ENCODE measurements at places on chromosomes 1 and 21. TPM values are rescaled to one million over a fixed set of nuclear protein-coding genes. Genes with fewer than 3 reads are reported as not detected.

- DNase-seq, result no peak
- H3K27me3 ChIP-seq, result no peaks in the 10 kb centered on the region
- no peak overlapping the region for H3K4me3 ChIP-seq
- no peaks in the 10 kb centered on the region for H3K36me3 ChIP-seq
Observed at GRCh38 chr1:118395430-118395991, 210.5 kb upstream of the SPAG17 start.

DNA sequence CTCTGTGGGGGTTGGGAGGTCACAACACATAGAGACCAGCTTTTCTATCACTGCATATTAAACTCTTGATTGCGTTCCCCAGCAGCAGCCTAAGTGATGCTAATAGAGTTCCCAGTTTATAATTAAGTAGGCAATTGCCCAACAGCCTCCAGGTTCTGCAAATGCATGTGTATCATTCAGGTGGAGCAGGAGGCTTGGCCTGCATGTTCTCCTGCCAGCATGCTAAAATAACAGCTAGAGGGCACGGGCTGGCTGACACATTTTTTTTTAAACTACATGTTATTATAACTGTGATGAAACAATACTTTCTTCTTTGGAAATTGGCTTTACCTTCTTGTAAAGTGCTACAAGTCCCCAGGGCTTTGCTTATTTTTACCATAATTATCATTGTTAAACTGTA lies 10.4 kb downstream of the TCHH start:
- DNase-seq, result no peak
- H3K27me3 ChIP-seq, result peaks cover 32% of the 10 kb centered on the region
- H3K4me1 ChIP-seq, result peaks cover 6% of the 10 kb centered on the region
- no peak overlapping the region for H3K27ac ChIP-seq
- no peaks in the 10 kb centered on the region for H3K36me3 ChIP-seq
- no peak overlapping the region for H3K4me3 ChIP-seq

DNA sequence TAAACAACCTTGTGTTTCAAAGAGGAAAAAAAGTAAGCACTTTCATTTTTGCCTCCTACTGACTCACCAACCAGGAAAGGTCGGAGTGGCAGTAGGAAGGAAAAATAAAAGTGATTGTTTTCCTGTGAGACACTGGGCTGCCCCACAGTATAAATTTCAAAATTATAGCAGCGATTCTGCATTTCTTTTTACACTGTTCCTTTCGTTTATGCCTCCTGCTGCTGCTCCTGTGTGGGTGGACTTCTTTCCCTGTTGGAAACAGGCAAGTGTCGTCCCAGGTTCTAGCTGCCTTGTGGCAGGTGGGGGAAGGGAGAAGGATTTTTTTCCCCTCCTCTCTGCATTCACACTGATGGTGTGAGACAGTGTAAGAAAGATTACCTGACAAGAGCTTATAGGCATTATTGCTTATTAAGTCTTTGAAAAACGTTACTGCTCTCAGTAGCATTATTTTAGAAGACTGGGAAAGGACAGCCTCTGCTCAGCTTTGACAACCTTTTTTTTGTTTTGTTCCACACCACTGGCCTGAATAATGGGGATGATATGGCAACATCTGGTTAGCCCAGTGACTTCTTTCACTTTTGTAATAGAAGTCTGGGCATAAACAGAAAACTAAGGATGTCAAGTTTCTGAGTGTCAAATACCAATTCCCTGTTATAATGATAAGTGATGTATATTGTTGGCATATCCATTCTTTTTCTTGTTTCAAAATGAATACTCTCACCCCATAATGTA lies 77.9 kb downstream of the NEK7 start:
- H3K36me3 ChIP-seq, result peaks cover 11% of the 10 kb centered on the region
- H3K27me3 ChIP-seq, result no peaks in the 10 kb centered on the region
- DNase-seq, result no peak
- H3K27ac ChIP-seq, result no peak overlapping the region

DNA sequence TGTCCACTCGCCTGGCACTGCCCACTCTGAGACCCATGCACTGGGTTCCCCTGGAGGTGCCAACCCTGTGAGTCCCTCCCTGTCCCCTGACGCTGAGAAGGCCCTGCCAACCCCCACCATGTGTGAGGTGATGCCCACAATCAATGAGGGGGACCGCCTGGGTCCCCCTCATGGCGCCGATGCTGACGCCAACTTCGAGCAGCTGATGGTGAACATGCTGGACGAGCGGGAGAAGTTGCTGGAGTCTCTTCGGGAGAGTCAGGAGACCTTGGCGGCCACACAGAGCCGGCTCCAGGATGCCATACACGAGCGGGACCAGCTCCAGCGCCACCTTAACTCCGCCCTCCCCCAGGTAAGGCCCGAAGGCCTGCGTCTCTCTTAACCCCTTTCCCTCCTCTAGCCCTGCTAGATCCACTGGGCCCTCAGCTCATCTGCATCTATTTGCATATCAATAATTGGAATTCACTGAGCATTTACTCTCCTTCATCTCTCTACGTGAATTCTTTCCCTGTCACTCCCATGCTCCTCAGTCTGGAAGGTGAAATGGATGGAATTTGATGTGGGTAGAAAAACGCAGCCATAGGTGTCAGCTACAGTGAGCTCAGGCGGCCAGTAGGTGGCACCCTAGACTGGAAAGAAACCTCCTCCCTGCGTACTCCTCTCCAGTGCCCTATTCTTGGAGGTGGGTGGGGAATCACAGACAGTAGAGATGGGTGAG lies 12.8 kb downstream of the PPFIA4 start:
- no peaks in the 10 kb centered on the region for H3K4me1 ChIP-seq
- H3K27me3 ChIP-seq, result peaks cover 14% of the 10 kb centered on the region

GRCh38 chr1:154994591-154994990 lies 1.2 kb downstream of the LENEP start:
- no peaks in the 10 kb centered on the region for H3K27me3 ChIP-seq
- DNase-seq, result no peak
- no peak overlapping the region for H3K4me3 ChIP-seq
- H3K36me3 ChIP-seq, result peaks cover 28% of the 10 kb centered on the region
- H3K4me1 ChIP-seq, result peaks cover 42% of the 10 kb centered on the region

DNA sequence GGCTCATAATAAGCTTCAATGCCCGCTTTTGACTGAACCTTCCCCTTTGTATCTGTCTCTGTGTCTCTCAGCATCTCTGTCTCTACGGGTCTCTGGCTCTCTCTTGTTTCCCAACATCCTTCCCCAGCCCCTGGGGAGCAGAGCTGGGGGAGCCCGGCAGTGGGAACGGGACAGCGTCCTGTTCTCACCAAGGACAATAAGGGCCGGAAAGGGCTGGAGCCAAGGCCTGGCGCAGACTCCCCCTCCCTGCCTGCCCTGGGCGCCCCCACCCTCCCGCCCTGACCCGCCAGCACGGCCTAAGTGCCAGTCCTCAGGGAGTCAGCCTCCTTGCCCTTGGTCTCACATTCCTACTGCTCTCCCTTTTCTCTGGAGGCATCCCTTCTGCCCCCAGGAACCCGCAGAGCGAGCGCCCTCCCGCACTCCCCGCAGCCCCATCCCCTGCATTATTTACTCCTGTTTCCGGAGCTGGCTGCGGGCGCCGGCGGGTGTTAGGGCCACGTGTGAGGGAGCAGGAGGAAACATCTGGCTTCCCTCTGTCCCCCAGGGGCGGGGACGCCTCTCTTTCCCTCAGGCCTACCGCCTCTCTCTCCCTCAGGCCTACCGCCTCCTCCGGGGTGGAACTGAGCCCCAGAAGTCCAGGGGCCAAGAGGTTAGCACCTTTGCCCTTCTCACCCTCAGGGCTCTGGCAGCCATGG lies 6.5 kb downstream of the KRTCAP2 start:
- H3K4me3 ChIP-seq, result no peak overlapping the region
- DNase-seq, result peak; percentile 86
- H3K27me3 ChIP-seq, result peaks cover 5% of the 10 kb centered on the region
- H3K27ac ChIP-seq, result peak overlapping the region; percentile 47

DNA sequence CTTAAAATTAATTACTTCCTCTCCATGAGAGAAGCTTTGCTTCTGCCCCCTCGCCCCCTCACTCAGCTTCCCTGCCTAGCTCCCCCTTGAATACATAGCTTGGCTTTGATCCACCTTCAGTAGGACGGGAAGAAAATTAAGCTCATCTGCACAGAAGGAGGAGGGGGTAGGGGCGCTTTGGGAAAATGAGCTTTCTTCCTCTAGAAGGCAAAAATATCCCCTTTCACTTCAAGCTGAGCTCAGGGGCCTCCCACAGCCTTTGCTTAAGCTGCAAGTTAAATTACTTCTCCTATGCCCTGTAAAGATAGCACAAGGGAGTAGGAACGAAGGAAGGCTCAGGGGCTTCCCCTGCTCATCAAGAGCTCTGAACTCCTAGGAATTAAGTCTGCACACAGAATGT lies 65.2 kb upstream of the GOLT1A start:
- H3K36me3 ChIP-seq, result no peaks in the 10 kb centered on the region
- peak overlapping the region; percentile 40 for H3K27ac ChIP-seq
- no peaks in the 10 kb centered on the region for H3K27me3 ChIP-seq
- no peak overlapping the region for H3K4me3 ChIP-seq
- peaks cover 75% of the 10 kb centered on the region for H3K4me1 ChIP-seq

GRCh38 chr1:230568008-230568407 lies 74.3 kb upstream of the COG2 start:
- H3K4me1 ChIP-seq, result peaks cover 8% of the 10 kb centered on the region
- no peaks in the 10 kb centered on the region for H3K36me3 ChIP-seq
- no peaks in the 10 kb centered on the region for H3K27me3 ChIP-seq
- no peak overlapping the region for H3K4me3 ChIP-seq
- peak; percentile 55 for DNase-seq

- peaks cover 12% of the 10 kb centered on the region for H3K4me1 ChIP-seq
- H3K27me3 ChIP-seq, result no peaks in the 10 kb centered on the region
- DNase-seq, result no peak
- H3K4me3 ChIP-seq, result no peak overlapping the region
Observed at GRCh38 chr1:157196245-157196543, 58.0 kb upstream of the ETV3 start.

DNA sequence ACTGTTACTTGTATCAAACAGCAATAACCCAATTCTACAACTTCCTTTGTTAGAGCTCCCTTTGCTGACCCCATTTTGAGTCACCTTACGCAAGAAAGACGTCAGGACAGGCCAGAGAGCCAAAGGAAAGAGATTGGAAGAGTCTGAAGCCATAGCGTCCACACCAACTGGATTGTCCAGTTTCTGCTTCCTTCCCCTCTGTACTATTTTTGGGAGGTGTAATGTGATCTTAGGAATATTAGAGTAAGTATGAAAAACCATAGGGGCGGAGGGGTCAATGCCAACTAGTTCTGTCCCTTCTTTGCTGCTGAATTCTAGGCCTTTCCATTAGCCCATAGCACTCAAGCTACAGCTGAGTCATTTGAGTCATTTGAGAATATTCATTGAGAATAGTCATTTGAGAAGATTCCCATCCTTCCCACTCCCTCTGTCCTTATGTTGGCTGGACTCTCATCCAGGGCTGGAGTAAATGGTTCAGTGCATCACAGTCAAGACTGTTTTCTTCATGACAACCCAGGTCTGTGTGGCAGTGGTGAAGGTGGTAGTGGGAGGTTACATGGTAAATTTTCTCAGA lies 14.8 kb upstream of the NFIA start:
- H3K27ac ChIP-seq, result no peak overlapping the region
- H3K4me1 ChIP-seq, result no peaks in the 10 kb centered on the region
- no peak overlapping the region for H3K4me3 ChIP-seq
- H3K36me3 ChIP-seq, result no peaks in the 10 kb centered on the region
- no peak for DNase-seq

DNA sequence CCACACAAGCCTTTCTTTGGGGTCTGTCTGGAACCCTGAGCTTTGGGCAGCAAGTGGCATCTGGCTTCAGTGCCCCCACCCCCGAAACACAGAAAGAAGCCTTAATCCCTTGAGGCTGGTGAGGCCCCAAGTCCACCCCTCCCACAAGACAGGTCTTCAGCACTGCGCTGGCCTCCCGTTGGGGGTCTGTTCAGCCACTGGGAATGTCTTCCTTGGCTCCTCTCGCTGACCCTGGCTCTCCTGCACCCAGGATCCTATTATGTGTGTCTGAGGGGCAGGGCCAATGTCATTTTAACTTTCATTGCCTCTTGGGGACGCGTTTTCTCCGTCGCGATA lies 26.9 kb downstream of the ATP8B2 start:
- H3K36me3 ChIP-seq, result peaks cover 15% of the 10 kb centered on the region
- peaks cover 31% of the 10 kb centered on the region for H3K4me1 ChIP-seq
- peak overlapping the region; percentile 51 for H3K4me3 ChIP-seq
- DNase-seq, result no peak
- no peaks in the 10 kb centered on the region for H3K27me3 ChIP-seq

Gene TMEM52
- not detected for total RNA-seq

Data from stomach (tissue), 19 donors.